LoVo (cell line): ENCODE measurements at places on chromosomes 12 and 14.

GRCh38 chr12:11896417-11896929, 174.3 kb upstream of the BCL2L14 start:
- DNase-seq = no peak

DNA sequence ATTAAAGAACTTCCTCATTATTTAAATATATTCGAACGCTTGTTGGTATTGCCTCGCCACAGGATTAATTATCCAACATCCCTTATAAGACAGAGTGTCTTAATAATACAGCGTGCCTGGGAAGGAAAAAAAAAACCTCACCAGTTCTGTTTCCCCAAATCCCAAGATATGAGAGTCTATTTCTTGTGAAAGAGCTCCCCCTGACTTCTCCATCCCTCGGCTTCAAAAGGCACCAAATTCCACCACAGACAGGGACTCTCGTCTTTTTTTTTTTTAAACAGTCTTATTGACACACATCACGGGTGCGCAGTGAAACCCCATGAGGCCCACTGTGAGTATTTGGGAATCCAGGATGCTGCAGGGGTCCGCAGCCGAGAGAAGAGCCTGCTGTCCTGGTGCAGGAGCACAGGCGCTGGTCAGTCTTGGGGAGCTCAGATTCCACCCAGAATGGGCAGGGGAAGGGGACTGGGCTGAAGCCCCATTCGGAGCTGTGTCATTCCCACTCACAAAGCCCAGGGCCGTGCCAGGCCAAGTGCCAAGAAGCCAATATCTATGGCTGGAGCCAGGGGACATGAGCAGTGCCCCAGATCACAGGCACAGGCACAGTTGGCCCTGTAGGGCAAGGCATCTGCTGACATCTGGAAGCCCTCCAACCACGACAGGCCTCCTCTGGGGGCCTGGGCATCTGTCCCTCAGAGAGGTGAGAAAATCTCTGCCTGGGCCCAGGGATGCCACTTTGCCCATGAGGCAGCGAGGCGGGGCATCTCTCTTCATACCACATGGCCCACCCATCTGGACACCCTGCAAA, 71.9 kb downstream of the BCL11B start:
- DNase-seq = no peak

GRCh38 chr12:72278894-72279293, 6.7 kb downstream of the TRHDE start:
- DNase-seq = no peak

- peak; percentile 19 for DNase-seq
Measured at GRCh38 chr12:29147731-29148595, 1.1 kb upstream of the FAR2 start.

DNA sequence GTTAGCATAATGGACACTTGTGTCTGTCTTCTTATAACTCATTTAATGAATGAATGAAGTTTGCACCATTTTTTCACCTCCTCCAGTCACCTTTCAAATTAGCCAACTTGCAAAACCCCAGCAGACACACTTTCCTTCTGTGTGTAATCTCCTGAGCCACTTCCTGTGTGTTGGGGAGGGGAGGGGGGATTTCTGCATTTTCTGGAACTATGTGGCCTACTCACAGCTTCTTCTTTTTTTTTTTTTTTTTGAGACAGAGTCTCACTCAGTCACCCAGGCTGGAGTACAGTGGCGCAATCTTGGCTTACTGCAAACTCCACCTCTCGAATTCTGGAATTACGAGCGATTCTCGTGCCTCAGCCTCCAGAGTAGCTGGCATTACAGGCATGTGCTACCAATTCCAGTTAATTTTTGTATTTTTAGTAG, 4.1 kb upstream of the SERPINA1 start:
- no peak for DNase-seq

DNA sequence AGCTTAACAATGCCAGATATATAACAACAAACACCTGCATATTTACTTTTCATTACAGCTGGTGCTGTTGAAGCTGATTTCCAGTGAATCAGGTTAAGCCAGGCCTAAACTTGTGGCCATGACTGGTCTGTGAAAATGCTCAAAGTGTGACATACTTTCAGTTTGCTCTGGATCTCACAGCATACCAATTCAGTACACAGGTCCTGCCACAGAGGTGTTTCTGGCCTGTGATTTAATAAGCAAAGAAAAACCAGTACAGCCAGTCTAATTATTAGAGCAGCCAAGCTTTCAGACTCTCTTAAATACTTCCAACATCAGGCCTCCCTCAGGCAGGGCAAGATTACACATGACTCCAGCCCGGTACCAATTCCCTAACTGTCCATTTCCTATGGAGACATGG, 27.4 kb upstream of the TMCC3 start:
- DNase-seq = no peak

GRCh38 chr12:91506452-91506851, 323.8 kb upstream of the DCN start:
- DNase-seq = no peak

GRCh38 chr12:19588951-19589350, 149.7 kb downstream of the AEBP2 start:
- no peak for DNase-seq

- no peak for DNase-seq
Measured at GRCh38 chr14:35740215-35740614, 68.9 kb downstream of the RALGAPA1 start.

DNA sequence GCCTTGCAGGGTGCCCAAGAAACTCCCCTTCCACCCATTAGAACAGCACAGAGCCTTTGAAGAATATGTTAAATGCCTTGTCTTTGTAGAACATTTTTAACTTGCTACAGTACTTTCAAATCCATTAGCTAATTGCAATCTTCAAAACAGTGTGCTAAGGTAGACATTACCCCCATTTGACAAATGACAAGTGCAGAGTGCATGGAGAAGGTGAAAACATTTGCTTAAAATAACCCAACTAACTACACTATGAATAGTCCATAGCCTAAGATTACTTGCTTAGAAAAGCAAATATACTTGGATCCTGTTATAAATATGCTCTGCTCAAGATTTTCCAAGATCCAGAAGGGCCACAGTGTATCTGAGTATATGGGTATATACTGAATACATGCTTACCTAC, 87.0 kb upstream of the G2E3 start:
- no peak for DNase-seq

DNA sequence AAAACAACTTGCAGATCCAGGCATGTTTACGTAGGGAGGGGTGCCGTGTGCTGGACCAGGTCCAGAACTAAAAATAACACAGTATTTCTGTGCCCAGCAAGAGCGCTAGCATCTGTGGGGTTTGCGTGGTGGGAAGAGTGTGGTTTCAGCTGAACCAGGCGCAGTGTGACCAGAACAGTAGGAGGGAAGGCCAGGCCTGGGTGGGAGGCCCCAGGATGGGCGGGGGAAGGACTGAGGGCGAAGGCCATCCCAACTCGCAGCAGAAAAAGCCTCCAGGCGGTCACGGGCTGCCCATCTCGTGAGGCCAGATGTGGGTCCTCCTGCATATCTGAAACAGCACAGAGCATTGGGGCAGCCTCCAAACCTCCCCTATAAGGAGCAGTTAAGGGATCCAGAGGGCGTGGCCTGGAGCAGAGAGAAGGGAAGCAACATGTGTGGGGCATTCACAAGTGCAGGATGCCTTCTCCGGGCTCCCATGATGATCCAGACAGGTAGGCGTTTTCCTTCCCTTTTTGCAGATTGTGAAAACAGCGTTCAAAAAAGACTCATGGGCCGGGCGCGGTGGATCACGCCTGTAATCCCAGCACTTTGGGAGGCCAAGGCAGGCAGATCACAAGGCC, 17.8 kb upstream of the CD9 start:
- DNase-seq = peak; percentile 84

DNA sequence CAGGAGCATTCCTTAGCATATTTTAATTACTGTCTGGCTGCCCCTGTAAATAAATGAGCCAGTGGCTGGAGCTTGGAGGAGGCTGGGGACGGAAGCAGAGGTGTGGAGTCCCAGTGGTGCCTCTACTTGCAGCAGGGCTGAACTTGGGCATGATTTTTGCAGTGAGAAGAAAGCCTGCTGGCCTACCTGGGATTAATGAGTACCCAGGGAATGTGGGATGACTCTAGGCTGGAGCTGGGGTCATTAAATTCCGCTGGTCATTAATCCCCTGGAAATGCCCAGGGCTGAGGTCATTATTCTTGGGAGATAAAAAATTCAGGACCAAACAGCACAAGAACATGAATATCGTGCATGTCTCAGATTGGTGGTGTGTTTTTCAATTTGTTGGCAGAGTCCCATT, 753.3 kb downstream of the VRK1 start:
- DNase-seq = no peak
